Stimulated activated effector memory CD8-positive, alpha-beta T cell treated with anti-CD3 and anti-CD28 coated beads, Interleukin-12 subunit alpha, Interleukin-12 subunit beta, amount 100 ng/mL, for 72 hours (primary cell): ENCODE measurements at places on chromosomes 4 and X.
A peak's percentile ranks its signal among the peaks of the same experiment; 100 is the strongest.

DNA sequence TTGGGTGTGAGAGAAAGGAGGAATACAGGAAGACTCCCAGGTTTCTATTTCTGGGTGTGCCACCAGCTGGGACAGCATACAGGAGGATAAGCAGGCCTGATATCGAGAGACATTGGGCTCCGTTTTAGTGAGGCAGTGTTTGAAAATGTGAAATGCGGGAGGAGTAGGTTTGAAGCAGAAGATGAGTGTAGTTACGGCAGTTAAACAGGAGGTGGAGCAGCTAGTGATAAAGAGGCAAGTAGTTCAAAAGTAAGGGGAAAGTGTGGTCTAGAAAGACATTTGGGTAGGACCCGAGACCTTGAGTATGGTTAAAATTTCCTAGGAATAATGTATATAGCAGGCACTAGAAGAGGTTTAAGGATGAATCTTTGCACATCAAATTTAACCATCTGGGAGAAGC lies 42.4 kb downstream of the DCUN1D4 start:
- no peak for DNase-seq

DNA sequence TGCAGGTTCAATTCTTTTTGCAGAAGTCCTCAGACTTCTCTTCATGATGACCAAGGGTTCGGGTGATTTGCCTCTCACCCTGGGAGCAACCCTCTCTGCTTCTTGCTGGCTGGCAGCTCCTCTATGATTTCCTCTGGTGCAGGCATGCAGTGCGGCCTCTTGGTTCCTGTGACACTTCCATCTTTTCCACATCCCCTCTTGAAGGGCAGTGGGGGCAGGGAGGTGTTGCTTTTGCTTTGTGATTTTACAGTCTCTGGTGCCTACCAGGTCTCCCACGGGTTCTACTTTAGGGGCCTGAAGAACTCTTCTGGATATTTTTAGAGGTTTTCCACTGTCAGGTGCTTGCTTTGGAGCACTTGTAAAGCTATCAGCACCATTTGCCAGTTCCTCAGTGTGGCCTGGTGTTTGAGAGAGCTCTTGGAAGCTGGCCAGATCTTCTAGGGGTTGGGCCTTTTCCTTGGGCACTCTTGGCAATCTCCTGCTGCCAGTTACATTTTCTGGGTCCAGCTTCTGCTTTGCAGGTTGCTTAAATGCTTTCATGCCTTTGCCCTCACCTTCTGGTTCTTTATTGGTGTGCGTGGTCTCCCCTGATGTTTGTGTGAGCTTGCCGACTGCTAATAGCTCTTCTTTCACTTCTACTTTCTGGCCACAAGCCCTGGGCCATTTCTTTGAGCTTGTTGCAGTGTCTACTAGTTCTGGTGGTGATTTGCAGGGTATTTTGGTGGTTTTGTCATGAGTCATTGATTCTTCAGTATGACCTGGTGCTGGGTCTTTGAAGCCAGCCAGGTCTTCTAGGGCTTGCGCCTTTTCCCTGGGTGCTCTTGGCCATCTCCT lies 11.5 kb upstream of the CHST7 start:
- DNase-seq: no peak

- DNase-seq: no peak
Measured at GRCh38 chrX:17414839-17415238, 39.8 kb downstream of the NHS start.

DNA sequence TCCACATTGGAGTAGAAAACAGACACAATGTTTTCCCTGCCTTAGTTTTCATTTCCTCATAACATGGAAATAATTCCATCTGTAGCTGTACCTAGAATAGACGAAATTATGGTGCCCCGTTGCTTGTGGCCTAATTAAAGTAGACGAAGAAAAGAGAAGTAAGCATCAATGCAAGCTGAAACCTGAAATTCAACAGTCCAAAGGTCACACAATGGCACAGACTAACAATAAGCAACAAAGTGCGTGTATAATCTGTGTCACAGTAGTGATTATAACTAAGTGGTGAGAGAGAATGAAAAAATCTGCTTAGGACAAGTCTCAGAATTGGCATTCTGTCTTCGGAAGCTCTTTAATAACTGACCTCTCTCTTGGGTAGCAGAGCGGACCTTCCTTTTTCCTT lies 24.3 kb downstream of the MAGEB17 start:
- no peak for DNase-seq

DNA sequence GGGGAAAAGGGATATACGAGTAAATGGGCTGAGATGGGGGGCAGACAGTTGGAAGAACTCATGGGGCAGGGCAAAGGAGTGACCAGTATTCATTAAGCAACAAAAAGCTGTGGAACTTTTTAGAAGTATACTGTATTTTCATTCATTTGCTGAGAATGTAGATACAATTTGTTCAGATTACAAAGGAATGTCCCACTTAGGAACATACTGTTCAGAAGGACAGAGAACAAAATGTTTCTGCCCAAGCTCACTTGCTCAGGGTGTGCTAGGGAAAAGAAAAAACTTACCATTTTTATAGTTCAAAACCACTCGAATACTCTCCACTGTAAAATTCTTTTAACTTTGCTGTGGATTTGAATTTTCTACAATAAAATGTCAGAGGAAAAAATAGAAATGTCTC lies 135.2 kb upstream of the AFF2 start:
- DNase-seq: no peak

- peak; percentile 99 for DNase-seq
Measured at GRCh38 chrX:318068-318738, 393 bp downstream of the GTPBP6 start.

- DNase-seq: peak; percentile 51
Measured at GRCh38 chrX:627510-627981, 3.0 kb upstream of the SHOX start.
